ENCODE measurements at places on chromosomes 7 and 10. TPM values are rescaled to one million over a fixed set of nuclear protein-coding genes. Genes with fewer than 3 reads are reported as not detected.

DNA sequence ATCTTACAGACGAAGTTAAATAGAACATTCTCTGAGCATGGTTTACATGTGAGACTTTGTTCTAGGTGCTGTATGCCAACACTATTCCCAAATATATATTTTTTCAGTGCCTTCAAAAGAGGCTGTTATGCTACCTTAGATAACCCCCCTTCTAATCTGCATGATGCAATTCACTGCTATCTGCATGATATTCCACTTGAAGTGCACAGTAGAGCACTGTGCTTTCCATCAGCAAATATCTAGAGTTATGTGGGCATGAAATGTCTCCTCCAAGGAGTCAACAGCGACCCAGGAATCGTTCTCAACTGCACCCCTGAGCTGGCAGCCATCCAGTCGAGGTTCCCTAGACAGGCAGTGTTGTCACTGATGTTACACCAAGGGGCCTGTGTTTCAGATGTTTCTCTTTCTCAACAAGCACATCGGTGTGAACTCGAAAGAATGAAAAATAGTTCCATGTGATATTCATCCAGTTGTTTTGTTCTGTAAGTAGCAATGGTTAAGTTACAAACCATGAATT is 88.3 kb downstream of the PDE1C start:
- DNase-seq = no peak

DNA sequence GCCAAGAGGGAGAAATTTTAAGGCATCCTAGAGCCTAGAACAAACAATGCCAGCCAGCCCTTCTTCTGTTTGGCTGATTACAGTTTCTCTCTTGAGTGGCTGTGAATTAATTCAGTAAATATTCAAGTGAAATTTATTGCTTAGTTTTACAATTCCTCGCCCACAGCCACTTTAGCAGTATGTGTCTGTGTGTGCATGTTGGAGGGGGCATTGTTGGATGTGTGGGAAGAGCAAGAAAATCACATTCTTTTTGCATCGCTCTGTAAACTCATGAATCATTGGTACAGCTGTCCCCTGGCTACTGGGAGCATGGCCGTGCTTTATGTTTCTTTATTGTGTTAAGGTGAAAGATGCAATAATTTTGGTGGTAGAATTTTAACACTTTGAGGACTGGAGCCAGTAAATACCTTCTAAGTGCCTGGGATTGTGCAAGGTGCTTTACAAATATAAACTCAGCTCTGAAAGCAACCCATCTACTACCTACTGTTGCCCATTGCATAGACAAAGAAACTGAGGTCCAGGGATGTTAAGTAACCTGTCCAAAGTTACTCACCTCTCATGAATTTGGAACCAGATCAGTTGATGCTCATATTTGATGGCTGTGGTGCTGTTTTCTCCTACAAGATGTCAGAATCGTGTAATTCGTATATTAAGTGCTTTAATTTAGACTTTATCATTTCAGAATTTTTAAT is 89.9 kb upstream of the BTBD16 start:
- no peak for DNase-seq

GRCh38 chr10:24718031-24718855 is 5.4 kb downstream of the ARHGAP21 start:
- no peak for DNase-seq

- DNase-seq = no peak
Measured at GRCh38 chr7:112097524-112097923, 108.7 kb downstream of the DOCK4 start.

GRCh38 chr7:46349490-46349889 is 428.4 kb upstream of the IGFBP3 start:
- no peak for DNase-seq

GRCh38 chr10:81306971-81307782 is 567.8 kb upstream of the NRG3 start:
- no peak for DNase-seq

GRCh38 chr10:76950354-76950753 is 687.3 kb downstream of the KCNMA1 start:
- no peak for DNase-seq

GRCh38 chr10:110394296-110394695 is 89.6 kb upstream of the SMNDC1 start:
- no peak for DNase-seq

GRCh38 chr7:132878204-132878919 is 203.5 kb downstream of the CHCHD3 start:
- DNase-seq = peak; percentile 16

- peak; percentile 56 for DNase-seq
Measured at GRCh38 chr7:118184565-118184940, 589 bp downstream of the LSM8 start.

- no peak for DNase-seq
Measured at GRCh38 chr10:101157756-101158458, 26.8 kb downstream of the TLX1 start.

GRCh38 chr7:141837683-141838082 is 3.6 kb downstream of the PRSS37 start:
- DNase-seq = no peak

DNA sequence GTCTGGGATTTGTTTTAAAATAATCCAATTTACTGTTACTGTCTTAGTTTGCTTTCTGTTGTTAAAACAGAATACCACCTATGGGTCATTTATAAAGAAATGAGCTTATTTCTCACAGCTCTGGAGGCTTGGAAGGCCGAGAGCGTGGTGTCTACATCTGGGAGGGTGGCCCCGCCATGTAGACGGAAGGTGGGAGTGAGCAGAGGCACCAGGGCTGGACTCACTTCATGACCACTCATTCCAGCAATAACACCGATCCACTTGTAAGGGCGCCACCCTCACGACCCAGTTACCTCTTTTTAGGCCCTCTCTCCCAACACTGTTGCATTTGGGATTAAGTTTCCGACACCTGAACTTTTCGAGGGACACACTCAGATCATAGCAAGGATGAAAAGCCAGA is 36.2 kb upstream of the CFAP46 start:
- no peak for DNase-seq

- DNase-seq = no peak
Measured at GRCh38 chr7:159272739-159273138, 128.1 kb upstream of the VIPR2 start.

- no peak for DNase-seq
Measured at GRCh38 chr7:698515-699475, 27.7 kb upstream of the DNAAF5 start.

GRCh38 chr7:154906736-154907355 is 96.1 kb downstream of the PAXIP1 start:
- DNase-seq = no peak

DNA sequence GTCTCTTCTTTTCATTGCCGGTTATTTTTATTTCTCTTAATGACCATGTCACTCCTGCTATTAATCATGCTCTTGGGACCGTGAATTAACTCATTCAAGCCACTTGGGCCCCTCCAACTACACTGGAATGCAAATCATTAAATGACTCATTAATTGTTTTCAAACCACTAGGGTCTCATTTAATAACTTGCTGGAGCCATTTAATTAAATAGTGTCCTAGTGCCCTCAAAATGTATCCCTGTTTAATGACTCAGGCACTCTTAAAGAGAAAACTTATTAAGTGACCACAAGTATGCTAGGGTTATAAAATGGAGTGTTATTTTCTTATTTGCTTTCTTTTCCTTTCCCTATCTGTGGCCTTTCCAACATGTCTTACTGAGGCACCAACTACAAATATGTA is 73.0 kb downstream of the PLXDC2 start:
- DNase-seq = peak; percentile 51

DNA sequence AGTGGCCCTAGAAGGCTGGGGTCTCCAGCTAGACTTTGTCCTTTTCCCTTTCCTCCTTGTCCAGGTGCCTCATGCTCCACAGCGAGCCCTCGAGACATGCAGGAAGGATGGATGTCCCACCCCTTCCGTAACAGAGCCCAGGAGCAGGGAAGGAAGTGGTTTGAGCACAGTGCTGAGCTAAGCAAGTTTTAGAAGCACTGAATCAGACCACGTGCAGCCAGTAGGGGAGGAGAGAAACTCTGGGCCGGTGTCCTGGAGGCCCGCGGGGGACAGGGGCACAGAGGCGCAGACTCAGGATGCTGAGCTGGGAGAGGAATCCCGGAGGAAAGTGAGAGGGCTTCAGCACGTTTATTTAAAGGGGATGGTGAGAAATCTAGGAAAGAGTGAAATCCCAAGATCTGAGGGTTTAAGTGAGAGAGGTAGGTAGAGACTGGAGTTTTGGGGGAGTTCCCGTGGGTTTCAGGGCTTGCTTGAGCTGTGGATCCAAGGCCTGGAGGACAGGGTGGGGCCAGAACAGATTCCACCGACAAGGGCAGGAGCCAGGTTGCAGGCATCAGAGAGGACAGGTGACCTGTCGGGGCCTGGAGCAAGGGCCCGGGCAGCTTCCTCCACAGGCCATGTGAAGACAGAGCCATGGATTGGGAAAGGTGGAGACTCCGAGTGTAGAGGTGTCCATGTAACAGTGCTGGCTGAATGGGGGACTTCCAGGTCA is 4.4 kb upstream of the IRF5 start:
- DNase-seq = no peak

GRCh38 chr10:49094646-49095045 is 20.7 kb downstream of the VSTM4 start:
- no peak for DNase-seq

- peak; percentile 53 for DNase-seq
Measured at GRCh38 chr10:97025613-97026242, 160.0 kb downstream of the SLIT1 start.

- no peak for DNase-seq
Measured at GRCh38 chr7:1664711-1665548, 5.1 kb upstream of the ELFN1 start.

DNA sequence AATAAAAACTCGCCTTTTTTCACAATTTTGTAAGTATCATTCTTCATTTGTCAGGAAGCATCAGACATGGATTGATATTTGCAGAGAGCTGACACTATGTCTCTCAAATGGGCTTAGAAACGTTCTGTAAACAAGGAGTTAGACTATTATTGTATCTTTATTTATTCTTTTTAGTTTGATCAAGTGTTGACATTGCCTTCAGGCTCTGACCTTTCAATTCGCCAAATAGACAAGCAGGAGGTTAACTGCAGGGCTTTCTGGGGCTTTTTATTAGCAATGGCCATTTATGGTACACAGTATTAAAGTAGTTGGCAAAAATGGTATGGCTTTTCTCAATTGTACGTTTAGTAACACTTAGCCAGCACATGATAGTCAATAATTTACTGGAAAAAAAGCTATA is 221.7 kb downstream of the ZWINT start:
- DNase-seq = no peak

DNA sequence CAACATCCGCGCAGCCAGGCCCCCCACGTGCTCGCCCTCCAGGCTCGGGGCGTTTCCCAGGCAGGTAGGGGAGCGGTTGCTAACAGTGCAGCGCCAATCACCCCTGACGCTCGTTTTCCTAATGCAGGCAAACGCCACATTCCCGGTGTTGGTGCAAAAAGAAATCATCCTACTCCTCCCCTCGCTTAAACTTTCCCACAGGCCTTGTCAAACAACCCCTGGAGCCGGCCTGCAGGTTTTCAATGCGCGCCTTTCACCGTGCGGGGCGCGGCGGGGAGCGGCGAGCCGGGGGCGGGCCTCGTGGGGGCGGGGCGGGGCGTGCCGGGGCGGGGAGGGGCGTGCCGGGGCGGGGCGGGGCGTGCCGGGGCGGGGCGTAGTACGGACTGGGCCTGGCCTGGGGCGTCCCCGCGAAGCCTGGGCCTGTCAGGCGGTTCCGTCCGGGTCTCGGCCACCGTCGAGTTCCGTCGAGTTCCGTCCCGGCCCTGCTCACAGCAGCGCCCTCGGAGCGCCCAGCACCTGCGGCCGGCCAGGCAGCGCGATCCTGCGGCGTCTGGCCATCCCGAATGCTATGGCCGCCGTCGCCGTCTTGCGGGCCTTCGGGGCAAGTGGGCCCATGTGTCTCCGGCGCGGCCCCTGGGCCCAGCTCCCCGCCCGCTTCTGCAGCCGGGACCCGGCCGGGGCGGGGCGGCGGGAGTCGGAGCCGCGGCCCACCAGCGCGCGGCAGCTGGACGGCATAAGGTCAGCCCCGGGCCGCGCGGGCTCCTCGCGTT is at the start of gene ECHDC3:
ECHDC3 (plus strand) TSS at position 374 of the 770 bp plus-strand sequence; CDS start at position 569, 195 bp downstream.
- DNase-seq = peak; percentile 52

DNA sequence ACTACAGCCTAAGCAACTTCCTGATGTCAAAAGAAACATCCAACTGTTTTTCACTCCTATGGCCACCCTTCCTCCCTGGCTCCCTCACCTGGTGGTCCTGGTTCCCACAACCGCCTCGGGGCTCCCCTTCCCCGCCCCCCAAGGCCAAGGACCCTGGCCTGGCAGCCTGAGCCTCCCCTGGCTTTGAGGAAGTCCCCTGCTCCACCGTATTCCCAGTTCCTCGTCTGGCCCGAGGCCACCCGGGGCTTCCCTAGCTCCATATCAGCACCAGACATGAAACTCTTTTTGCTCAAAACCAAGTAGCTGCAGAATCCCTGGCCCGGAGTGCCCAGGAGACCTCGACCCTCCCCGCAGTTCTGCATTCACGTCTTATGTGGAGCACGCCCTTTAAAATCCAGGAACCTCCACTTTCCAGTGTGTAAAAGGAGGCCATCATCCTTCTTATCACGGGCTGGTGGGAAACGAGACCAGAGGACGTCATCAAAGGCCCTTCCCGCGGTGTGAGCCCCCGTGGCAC is 82.9 kb downstream of the PRKAG2 start:
- DNase-seq = no peak

DNA sequence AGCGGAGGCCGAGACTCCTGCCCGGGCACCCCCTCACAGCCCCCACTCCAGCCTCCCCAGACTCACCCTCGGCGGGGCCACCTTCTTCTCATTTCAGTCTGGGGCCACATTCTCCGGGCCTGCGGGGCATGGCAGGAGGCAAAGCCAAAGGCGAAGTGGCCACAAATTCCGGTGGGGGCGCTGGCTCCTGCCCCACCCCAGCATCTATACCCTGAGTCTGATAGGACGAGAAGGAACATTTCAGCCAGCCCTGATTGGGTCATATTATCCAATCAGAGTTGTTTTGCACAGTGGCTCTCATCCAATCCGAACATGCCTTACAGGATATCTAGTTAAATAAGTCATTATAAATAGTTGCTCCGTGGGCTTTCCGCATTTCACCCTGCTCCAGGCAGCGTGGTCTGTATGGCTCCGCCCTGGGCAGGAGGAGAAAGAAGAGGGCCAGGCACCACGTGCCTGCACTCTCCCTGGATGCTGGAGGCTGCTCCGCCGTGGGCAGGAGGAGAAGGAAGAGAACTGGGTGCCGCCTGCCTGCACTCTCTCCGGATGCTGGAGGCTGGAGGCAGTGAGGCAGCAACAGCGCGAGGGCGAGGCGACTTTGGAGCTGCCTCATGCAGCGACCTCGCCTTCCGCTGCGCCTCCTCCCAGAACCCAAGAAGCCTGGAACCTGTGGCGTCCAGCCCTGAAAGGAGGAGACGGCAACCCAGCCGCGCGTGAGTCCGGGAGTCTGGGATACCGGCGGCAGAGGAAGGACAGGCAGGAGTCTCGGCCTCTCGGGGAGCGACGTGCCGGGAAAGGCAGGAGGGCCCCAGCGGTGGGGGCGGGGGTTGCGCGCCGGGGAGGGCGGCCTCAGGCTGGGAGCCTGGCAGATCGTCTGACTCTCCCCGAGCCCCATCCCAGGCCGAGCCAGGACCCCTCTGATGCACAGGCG is 162.9 kb downstream of the ZNF33B start:
- DNase-seq = no peak

GRCh38 chr7:81394029-81394428 is 375.8 kb downstream of the HGF start:
- DNase-seq = no peak

The SYT15B gene
- not detected for total RNA-seq

The CCL26 gene
- not detected for total RNA-seq

The SNCG gene
- 699 TPM for total RNA-seq

The ELFN1 gene
- 1.7 TPM for total RNA-seq

The MRLN gene
- not detected for total RNA-seq

The CCDC136 gene
- not detected for total RNA-seq

The HOXA11 gene
- 74.3 TPM for total RNA-seq

The UTF1 gene
- total RNA-seq = not detected

The CAV2 gene
- total RNA-seq = 14.8 TPM

All from HT-29 (cell line).